ENCODE measurements at places on chromosomes 1 and 21.

DNA sequence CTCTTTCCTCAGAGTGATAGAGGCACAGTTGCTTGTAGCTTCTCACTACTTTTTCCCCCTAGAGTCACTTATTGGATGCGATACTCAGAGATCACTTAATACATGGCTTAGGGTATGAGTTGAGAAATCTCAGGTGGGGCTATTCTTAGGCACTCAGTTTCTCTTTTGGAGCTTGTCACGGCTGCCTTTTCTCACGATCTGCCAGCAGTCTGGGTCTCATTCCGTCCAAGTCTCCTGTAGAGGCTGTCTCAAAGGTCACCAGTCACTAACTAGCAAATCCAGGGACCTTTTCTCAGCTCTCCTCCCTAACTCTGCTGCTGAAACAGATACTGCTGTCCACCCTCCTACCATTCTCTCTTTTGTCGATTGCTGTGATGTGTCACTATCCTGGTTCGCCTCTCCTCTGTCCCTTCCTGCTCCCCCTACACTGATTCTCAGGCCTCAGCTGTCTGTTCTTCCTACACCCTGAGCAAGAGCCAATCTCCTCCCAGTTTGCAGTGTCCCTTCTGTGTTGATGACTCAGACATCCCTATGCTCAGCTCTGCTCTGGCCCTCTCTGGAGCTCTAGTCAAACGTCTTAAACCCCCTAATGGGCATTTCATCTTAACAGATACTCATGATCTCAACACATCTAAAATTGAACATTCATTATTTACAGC, 12.4 kb downstream of the ATP1A2 start:
- no peak for DNase-seq

GRCh38 chr1:2431518-2431917, 19.2 kb upstream of the PEX10 start:
- DNase-seq, result no peak

- DNase-seq, result no peak
These were observed 66.6 kb downstream of the IFI44 start for GRCh38 chr1:78716186-78716585.

- DNase-seq, result no peak
These were observed 41.1 kb downstream of the PRKAA2 start for GRCh38 chr1:56686169-56686568.

GRCh38 chr1:214666674-214667073, 63.7 kb downstream of the CENPF start:
- no peak for DNase-seq

DNA sequence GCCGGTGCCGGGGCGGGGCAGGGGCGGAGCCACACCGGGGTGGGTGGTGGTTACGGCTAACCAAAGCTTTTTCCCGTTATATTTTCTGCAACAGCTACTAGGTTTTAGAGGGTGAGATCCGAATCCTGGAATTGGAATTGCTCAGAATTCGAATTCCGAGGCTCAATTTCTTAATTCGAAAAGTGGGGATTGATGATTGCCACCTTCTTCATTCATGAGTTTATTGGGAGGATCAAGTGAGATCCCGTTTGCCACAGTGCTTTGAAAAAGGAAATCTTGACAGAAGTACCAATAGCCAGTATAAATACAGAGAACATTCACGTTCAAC, 207 bp upstream of the SVBP start:
- no peak for DNase-seq

DNA sequence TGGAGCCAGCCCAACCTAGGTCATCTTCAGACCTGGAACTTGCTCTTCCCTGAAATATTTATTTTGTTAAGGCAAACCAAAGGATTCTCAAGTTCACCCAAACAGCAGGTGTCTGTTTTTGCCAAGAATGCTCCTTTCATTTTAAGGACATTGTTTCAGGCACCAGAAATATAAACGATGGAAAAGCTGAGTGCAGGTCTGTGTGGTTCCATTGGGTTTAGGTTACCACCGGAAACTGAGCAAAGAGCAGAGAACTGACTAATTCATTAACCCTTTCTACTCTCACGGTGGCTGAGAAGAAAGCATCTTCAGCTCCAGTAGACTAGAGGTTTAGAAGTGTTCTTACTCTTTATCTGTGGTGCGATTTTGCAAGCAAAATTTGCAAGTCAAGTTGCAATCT, 38.0 kb upstream of the ZC3H11B start:
- DNase-seq, result no peak

- DNase-seq, result no peak
These were observed 33.5 kb downstream of the LAMC2 start for GRCh38 chr1:183219616-183220009.

DNA sequence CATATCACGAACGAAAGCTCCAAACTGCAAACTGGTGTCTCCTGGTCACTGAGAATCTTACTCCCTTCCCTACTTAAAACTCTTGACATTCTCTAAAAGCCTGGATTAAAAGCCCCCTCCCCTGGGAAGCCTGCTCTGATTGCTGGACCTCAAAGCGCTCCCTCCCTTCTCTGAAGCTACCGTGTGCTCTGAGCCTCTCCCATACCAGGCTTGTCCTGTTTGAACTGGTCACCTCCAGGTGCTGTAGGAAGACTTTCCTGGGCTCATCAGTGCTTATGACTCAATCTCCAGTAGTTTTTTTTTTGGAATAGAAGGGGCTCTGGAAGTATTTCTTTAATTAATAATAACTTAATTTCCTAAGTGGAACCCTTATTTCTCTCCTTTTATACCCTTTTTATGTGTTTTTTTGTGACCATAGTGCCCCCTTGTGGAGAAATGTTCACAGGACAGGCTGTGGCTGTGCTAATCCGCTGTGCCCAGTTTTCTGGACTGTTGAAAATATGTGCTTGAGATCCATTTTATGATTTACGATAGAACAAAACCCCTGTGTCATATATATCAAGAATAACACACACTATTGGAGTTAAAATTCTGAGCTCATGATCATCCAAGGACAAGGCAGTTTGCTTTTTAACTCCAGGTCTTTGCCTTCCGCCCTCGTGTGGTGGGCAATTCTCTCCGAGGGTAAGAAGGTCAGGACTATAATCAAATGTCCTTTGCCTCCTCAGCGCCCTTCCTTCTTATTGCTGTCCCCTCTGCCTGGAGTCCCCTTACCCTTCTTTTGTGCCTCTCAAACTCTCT, 16.9 kb downstream of the MTARC1 start:
- no peak for DNase-seq

DNA sequence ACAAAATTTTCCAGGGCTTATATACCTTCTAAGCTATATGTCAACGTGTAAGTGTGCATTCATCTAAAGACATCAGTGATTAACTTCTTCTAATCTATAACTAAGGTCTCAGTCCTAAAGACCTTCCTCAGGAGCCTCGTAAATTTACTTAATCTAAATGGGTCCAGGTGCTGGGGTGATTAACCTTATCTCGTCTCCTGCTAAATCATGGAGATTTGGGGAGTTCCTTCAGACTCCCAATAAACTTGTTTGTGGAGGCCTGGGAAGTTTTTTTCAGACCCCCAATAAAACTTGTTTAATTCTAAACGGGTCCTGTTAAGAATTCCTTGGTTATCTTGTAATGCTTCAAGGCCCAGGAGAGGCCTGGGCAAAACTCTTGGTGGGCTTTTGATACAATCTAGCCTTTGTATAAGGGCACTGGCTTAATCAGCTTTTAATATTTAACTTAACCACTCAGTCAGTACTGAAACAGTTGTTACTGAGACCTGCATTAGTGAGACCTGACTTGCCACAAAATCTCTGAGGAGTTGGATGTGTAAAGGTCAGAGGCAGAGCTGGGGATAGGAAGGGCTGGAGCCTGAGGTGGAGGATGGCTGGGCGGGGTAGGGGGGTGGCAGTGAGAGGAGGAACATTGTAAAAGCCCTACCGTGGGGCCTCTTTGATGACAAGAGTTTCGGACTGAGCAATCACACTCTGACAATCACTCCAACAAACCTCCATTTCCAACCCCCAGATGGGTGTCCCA, 6.2 kb upstream of the HMGCS2 start:
- no peak for DNase-seq

Data from right lung (tissue), 10 donors.